HS-5 (cell line): ENCODE measurements at places on chromosomes 7 and 10.

DNA sequence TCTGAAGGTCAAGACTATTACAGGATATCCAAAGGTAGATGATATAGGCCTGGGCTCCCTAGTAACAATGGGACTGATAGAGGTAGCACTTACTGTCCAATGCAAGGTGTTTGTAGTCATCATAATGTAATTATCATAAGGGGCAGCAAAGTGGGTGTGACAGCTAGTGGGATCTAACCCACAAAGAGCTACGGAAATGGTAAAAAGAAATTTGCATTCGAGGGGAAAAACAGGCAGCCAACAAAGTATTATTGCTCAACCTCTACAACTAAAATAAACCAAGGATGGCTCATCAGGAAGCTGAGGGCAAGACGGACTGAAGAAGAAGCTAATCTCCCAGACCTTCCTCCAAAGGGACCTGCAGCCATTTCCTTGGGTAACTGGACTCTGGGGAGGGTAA, 211.0 kb downstream of the WDR11 start:
- no peak for DNase-seq

GRCh38 chr7:55247428-55247827, 117.7 kb upstream of the LANCL2 start:
- no peak for DNase-seq

- no peak for DNase-seq
Measured at GRCh38 chr7:27245798-27246691, 3.4 kb downstream of the EVX1 start.

GRCh38 chr10:35554461-35555056, 50.6 kb upstream of the GJD4 start:
- DNase-seq = no peak

DNA sequence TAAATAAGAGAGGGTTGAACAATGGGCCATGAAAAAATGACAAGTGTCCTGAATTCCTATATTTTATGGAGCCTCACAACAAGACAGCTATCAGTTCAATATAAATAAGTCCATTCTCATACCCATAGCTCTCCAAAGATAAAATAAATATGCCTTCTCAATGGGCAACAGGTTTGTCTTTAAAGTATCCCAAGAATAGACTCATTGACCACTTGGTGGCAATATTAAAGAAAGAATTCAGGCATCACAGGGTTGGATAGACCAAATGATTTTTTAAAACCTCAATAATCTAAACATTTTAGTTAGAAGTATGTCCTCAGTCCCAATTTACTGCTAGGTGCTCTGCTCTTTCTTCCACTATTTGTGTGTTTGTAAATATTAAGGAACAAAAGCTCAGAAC, 165.1 kb upstream of the WNT16 start:
- no peak for DNase-seq

DNA sequence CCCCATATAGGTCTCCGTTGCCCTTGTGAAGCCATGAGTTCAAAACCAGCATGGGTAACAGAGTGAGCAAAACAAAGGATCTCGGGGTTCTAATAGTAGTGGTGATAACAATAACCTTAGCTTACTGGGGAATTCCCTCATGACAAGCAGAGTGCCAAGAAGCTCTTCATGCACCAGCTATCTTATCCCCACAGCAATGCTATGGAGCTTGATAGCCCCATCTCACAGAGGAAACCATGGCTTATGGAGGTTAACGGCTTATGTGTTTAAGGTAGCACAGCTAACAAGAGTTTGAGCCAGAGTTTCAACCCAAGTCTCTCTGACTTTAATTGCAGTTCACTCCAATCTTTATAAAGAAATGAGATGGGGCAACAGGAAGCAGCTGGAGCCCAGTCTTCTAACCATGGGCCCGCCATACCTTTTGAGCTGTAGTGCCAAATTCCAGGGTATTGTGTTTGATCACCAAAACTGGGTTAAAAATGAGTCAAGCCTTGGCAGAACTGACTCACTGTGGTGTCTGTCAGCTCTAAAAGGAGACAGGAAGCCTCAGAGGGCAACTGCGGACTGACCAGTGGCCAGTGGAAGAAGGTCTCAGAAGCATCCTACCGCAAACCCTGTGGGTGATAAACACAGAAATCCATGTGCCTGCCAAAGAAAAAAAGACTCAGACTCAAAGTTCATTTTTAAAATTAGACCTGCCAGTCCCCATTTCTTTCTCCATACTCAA, 16.5 kb upstream of the PLAU start:
- DNase-seq = no peak

DNA sequence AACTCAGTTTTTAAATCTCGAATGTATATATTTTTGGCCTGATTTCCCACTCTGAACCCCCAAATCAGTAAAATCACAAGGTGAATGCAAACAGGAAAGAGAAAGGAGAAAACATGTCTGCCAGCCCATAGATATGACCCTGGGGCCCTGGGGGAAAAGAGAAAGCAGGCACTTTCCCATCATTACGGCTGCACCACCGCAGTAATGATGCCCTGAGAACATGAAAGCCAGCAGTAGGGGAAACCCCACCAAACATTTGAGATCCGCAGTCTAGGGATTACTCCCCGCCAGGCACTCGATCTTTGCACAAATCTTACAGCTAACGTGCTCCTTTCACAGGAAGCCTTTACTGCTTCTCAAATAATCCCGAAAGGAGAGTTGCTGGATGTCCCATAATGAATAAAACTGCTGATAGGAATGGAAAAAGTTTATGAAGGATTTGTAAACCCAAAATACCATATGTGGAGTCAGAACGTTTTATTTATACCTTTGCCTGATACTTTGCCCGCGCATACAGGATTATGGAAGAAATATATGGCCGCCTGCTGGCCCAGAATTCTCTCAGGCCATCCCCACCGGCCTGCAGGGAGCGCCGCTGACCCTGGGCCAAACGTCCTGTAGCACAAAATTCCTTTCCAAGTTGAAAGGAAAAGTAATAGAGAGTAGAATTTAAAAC, 180.0 kb upstream of the INHBA start:
- DNase-seq = no peak

DNA sequence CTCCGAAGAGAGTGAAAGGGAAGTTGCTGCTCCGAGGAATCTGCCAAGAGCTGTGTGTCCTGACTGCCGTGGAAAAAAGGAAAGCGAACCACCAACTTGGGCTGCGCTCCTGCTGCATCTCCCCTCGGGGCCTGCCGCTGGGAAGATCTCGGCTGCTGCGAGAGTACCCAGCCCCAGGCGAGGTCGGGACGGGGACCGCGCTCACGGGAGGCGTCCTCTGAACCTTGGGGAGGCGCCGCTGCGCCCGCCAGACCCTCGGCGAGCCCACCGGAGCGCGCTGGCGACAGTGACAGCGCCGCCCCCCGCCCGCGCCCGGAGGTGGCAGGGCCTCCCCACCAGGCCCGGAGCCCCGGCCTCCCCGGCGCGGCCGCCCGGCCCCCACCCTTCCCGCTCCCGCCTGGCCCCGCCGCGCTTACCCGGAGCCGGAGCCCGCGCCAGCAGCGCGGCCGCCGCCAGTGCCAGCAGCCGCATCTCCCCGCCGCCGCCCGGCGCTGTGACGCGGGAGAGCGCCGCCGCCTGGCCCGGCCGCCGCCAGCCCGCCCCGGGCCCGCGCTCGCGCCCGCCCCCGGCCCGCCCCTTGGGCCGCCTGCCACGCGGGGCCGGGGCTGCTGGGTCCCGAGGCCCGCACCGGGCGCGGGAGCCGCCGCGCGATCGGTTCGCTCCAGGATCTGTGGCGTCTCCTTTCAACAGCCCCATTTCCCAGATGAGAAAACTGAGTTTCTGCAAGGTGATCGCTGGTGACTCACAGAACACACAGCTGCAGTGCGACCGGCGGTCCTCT, at the start of gene VSTM4:
Gene VSTM4 (minus strand): TSS at position 508 of the 781 bp plus-strand sequence. CDS start 37 bp downstream, at position 471.
- DNase-seq = peak; percentile 13

DNA sequence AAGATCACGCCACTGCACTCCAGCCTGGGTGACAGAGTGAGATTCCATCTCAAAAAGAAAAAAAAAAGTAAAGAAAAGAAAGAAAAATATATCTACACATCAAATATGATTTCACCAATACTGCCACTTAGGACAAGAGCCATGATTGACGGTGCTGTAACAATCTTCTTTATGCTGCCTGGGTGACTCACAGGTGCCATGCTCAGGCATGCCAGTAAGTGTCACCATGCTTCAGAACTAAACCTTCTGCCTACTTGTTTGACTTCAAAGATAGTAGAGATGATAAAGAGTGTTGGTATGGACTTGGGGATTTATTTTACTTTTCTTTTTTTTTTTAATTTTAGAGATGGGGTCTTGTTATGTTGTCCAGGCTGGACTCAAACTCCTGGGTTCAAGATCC, 33.6 kb upstream of the DNMBP start:
- no peak for DNase-seq

DNA sequence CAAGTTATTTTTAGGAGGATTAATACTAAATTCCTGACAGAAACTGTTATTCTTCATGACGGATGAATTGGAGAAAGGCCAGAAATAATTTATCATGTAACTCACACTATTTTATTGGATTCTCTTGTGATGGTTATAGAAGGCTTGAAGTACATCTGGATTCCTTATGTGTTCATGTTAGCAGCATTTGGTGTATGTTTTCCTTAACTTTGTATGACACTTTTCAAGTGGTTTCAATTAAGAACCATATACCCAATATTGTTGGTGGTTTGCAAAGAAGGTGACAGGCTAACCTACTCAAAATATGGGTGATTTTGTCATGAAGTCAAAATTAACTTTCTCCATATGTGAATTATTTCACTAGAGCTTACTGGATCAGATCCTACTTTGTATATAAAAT, 532.2 kb upstream of the CNTNAP2 start:
- DNase-seq = no peak

- no peak for DNase-seq
Measured at GRCh38 chr10:42428534-42428933, 209.8 kb downstream of the ZNF33B start.

GRCh38 chr7:13320333-13320732, 632.9 kb downstream of the ARL4A start:
- no peak for DNase-seq

GRCh38 chr7:128456255-128456725, 612 bp downstream of the HILPDA start:
- no peak for DNase-seq

DNA sequence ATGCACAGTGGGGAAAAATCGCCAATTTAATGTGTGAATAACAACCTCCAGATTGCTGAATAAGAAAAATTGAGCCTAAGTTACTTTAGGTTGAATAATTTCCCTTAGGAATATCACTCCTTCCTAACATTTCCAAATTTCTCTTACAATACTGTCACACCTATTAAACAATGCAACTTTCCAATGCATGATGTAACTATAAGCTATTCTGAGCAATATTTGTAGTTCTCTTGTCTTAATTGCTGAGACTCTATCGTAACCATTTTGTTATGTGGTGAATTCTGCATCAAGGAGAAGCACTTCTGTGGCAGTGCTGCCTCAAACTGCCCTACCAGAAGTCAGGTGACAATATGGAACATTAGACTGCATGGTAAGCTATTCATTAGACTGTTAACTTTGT, 386.7 kb upstream of the LRRN3 start:
- no peak for DNase-seq

DNA sequence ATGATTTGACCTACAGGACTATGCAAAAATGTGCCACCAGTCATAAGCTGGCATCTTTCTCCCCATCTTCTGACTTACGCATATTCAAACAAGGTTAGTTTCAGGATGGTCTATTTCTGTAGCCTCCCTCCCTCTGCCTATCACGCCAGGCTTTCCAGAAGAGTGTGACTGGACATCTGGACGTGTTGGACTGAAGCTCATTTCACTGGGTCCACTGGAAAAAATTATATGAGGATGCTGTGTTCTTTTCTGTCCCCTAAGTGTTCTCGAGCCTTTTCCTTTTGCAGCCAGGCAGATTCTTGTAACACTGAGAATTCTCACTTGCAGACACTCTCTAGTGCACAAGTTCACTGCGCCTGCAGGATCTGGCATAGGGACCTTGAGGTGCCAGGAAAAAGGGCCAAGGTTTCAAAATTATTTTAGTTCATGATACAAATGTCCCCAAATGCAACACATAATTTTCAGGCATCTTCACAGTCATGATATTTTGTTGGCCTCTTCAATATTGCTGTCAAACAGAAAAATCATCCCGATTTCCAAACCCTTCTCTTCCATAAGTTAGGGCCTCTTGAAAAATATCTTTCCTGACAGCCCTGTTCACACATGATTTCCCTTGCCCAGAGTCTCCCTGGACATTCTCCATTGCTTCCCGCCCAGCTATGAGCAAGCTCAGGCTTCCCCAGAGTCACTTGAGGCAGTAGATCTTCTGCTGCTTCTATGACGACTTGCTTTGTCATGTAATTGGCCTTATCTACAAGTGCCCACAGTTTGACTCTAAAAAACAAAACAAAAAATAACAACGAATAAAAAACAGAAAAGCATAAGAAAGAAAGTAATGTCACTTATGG, 170.4 kb downstream of the BMPER start:
- no peak for DNase-seq

GRCh38 chr7:30028749-30029635, 780 bp downstream of the PLEKHA8 start:
- peak; percentile 43 for DNase-seq

GRCh38 chr10:72466018-72466417, 111.3 kb upstream of the DNAJB12 start:
- DNase-seq = no peak

DNA sequence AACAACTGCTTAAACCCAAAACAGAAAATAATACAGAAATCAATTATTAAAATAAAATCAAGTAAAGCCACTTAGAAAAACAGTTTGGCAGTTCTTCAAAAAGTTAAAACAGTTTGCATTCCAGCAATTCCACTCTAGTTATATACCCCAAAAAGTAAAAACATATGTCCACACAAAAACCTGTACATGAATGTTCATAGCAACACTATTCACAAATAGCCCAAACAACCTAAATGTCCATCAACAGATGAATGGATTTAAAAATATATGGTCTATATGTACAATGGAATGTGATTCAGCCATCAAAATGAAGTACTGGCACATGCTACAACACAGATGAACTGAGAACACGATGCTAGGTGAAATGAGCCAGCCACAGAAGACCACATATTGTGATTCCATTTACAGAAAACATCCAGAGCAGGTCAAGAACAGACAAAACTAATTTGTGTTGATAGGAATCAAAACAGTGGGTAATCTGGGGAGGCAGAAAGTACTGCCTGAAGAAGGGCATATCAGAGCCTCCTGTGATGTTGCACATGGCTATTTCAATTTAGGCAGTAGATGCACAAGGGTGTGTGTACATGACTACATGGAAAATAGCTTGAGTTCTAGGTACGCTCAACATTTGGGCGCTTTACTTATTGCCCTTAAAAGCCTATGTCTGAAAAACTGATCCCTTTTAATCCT, 66.3 kb downstream of the CYTH3 start:
- DNase-seq = peak; percentile 47

DNA sequence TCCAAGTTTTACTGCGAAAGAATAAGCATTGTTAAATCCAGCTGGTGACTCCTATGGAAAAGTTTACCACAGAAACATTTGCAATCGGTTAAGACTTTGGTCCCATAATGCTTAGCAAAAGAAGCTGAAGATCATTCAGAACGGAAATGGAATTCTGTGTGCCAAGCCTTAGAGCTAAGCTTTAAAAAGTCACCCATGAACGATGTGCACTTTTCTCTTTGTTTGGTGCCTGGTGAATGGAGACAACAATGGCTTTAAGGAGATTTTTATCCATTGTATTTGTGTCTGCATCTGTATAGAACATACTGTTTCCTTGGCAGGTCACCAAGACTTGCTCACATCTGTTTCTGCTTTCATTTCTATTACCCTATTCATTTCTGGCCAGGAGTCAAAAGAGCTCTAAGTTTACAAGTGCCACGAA, 26.3 kb upstream of the COL1A2 start:
- peak; percentile 69 for DNase-seq

GRCh38 chr10:58618158-58618676, 105.5 kb downstream of the BICC1 start:
- DNase-seq = no peak
